ENCODE measurements at places on chromosomes 2 and 18. TPM values are rescaled to one million over a fixed set of nuclear protein-coding genes. Genes with fewer than 3 reads are reported as not detected.
A peak's percentile ranks its signal among the peaks of the same experiment; 100 is the strongest.

ZNF521 gene
- 20.4 TPM for total RNA-seq

COL3A1 gene
- total RNA-seq, result 103 TPM

SLC14A1 gene
- 4.6 TPM for total RNA-seq

PDE1A gene
- total RNA-seq, result 3.7 TPM

MC5R gene
- total RNA-seq, result not detected

DNA sequence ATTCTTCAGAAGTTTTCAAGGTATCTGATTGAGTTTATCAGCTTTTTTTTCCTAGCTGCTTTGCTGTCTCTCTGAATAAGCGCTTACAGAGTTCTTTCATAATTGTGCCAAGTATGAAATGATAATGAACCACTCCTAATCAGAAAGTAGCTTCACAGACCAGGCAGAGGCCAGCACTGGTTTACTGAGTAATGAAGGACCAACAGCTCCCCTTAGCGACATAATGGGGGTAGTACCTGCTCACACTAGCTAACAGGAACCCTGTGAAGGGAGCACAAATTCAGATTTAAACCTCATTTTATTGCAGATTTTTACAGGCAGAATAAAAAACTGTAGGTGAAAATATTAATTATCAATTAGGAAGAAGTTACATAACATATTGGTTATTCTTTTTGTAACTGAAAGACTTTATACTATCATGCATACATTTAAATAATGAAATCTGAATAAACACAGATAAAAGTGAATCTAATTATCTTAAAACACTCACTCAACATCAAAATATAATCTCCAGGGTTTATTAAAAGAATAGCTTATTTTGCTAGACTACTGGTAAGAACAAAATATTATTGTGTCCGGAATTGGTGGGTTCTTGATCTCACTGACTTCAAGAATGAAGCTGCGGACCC is 53.7 kb upstream of the LRRC30 start:
- DNase-seq, result peak; percentile 52

DNA sequence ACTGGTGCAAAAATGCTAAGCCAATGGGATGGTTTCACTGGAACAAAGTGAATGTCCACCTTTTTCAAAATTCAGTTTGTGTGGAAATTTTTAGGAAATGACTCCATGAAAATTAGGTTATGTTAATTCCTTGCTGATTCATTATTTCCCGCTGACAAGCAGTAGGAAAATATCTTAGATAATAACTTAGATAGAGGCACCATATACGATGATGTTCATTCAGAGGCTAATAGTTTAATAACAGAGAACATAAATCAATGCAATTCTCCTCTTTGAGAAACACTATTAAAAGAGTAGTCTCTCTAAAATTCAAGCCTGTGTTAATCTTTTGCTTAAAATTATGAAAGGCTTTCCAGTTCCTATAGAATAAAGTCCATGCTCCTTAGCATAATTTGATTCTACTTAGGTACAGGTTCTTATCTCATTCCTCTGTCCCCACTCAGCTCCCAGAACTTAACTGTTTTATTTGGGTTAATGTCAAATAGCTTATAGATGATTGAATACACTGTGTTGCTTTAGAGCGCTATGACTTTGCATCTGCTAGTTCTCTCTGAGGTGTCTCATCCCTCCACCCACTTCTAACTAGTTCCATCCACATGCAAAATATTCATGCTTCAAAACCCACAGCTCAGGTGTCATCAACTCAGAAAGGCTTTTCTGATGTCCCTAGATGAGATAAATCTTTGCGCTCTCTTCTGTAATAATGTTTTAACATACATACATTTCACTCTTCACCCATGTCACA is 503.6 kb downstream of the ERBB4 start:
- no peak for DNase-seq

GRCh38 chr2:206876216-206876860 is 63.0 kb upstream of the CPO start:
- DNase-seq, result no peak

GRCh38 chr2:86199834-86200177 is 549 bp downstream of the MRPL35 start:
- DNase-seq, result no peak

DNA sequence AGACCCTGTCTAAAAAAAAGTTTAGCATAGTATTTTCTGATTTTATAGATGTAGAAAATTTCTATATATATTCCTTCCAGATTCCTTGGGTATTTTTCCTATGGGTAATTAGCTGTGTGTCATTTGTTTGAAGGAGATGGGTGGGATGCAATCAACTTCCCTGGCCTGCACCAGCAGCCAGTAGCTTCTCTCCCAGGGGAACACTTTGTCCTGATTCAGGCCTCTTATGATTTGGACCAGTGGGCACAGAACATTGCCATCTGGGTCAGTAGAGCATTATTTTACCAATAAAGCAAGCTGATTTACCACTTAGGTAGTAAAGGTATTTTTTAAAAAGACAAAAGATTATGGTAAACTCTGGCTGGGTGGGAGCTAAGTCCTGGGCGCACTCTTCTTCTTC is 26.9 kb downstream of the UBE2F start:
- no peak for DNase-seq

DNA sequence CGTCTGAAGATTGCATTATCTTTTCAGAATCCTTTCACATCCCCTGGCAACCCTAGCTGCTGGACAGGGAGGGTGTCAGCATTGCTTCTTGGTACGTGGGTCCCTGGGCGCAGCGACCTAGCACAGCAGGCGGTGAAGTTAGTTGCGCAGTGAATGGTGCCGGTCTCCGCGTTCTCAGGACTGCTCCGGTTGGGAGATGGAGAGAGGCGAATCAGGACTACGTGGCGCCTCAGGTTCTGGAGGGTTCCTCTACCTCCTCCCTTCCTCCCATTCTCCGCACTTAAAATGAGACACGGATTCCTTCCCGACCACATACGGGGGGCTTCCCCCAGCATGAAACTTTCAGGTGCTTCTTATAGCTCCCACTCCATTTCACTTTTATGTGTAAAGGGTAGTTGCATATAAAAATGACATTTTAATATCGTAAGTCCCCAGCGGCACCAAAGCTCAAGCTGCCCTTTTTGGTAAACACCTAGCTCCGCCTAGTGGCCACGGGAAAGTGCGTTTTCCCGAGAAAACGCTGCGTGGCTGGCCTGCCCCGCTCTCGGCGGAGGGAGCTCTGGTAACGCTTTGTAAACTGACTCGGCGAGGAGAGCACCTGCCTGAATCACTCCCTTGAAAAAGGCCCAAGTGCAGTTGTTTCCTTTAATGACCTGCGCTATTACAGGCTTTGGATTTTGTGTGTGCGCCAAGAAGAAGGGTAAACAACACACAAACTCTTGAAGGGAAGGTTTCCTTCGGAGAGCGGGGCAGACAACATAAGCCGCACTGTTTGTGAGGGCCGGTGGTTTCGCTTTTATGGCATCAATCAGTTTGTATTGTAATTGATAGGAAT is 32.9 kb upstream of the INHBB start:
- peak; percentile 79 for DNase-seq

DNA sequence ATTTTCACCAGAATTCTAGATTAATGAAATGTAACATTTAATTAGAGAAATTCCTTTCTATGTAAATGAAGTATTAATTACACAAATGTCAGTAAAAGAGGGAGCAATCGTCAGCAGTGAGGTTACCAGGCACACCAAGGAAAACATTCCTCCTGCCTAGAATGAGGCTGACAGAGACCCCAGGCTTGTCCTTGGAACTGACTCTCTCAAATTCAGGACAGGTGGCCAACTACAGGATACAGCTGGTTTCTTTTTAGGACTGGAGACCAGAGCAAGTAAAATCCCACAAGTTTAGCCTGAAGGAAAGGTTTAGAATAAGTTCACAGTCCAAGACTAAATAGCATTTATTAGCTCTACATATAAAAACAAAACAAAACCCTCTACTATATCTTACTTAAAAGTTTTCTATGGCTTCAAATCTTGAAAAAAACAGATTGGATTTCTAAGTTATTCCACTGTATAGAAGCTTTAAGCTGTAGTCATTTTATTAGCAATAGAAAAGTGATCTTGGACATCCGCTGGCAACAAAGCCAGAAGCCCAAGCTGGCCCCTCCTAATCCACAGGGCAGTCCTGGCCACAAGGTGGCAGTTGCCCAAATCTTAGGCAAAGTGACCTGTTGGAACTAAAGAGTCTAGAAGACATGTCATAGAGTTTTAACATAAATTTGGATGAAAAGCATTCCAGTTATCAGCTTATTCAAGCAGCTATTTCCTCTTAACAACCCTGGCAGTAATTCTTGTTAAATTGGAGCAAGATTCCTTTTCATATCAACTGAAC is 81.0 kb downstream of the SP3 start:
- peak; percentile 56 for DNase-seq

DNA sequence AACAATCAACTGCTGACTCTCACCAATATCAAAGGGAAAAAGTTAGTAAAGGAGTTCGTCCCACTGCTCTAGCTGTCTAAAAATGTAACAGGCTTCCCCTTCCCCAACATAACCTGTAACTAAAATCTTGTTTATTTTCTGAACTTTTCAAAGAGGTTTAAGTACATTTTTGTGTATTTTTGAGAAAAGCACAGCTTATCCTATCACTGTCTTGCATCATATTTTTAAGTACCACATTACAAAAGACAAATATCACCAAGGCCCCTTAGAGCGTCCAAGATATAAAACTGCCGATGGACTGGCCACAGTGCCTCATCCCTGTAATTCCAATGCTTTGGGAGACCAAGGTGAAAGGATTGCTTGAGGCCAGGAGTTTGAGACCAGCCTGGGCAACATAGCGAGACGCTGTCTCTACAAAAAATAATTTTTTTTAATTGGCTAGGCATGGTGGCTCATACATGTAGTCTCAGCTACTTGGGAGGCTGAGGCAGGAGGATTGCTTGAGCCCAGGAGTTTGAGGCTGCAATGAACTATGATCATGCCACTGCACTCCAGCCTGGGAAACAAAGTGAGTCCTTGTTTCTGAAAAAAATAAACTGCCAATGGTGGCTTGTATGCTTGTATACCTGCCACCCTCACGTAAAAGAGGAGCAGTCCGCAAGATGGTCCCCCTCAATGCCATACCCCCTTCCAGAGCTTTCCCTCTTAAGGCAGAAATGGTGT is 21.2 kb upstream of the LAPTM4A start:
- DNase-seq, result no peak

Measured in M059J (cell line).